A549 treated with CORT108297 at 1 μM for 4 hours (cell line): ENCODE measurements at places on chromosomes 2 and 18. TPM values are rescaled to one million over a fixed set of nuclear protein-coding genes. Genes with fewer than 3 reads are reported as not detected.

Gene FSIP2
- not detected in 5 replicates for total RNA-seq

Gene GRB14
- total RNA-seq: 5.0 to 6.5 TPM (median 5.7 TPM) in 5 replicates

Gene CNDP1
- total RNA-seq: not detected in 5 replicates

Gene GPR39
- total RNA-seq: 8.3 to 9.9 TPM (median 9.3 TPM) in 5 replicates

Gene KIAA2012
- total RNA-seq: not detected in 5 replicates

Gene GPN1
- 52.9 to 63.0 TPM (median 58.9 TPM) in 5 replicates for total RNA-seq

Gene CACNB4
- 0.07 to 0.20 TPM (median 0.13 TPM) in 5 replicates for total RNA-seq

Gene TPGS2
- 82.6 to 97.8 TPM (median 89.1 TPM) in 5 replicates for total RNA-seq

Gene PSTPIP2
- 0.22 to 0.44 TPM (median 0.27 TPM) in 5 replicates for total RNA-seq

Gene SLC5A7
- total RNA-seq: not detected in 5 replicates

Gene LONRF2
- 2.5 to 3.9 TPM (median 3.4 TPM) in 5 replicates for total RNA-seq

Gene ACVR1C
- total RNA-seq: 0.02 TPM in 3 of 5 replicates, not detected in the others

Gene SS18
- 45.8 to 57.8 TPM (median 52.3 TPM) in 5 replicates for total RNA-seq
